ENCODE measurements at places on chromosomes 4 and X.

DNA sequence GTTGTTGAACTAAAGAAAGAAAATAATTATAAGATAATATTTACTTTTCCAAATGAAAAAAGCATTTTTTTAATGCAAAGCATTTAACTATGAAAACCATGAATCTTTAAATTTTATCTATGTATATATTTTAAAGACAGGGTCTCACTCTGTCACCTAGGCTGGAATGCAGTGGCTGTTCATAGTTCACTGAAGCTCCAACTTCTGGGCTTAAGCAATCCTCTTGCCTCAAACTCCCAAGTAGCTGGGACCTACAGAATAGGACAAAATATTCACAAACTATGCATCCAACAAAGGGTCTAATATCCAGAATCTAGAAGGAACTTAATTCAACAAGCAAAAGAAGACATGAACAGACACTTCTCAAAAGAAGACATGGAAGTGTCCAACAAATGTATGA is 55.9 kb upstream of the ALB start:
- DNase-seq = no peak

GRCh38 chr4:82528074-82528473 is 33.7 kb downstream of the TMEM150C start:
- no peak for DNase-seq

DNA sequence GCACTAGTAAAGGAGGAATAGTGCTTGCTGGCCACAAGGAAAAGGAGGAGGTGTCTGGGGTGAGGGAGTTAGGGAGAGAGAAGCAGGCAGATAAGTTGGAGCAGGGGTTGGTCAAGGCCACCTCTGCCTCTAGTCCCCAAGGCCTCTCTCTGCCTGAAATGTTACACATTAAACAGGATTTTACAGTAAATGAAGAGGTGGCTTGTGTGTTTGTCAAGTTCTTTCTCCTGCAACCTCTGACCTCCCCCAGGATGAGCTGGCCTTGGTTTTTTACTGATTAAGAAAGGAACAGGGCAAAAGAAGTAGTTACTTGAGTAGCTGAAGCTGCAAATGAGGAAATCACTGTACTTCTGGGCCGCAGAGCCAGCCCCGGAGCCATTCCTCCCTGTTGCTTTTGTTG is 2.0 kb downstream of the GJB1 start:
- DNase-seq = no peak

DNA sequence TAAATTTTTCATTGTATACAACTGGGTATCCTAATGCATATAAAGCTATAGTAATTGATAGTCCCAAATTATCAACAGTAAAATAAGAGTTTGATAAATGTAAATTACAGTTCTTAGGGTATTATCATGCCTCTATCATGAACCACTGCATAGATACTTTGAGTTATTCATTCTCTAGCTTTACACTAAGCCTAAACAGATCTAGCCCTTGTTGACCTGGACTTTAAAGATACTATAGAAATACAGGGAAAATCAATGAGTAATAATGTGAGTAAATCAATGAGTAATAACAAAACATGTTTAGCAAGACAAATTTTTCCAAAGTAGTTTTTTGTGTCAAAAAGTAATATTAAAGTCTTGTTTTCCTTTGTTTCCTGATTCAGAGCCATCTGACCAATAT is 228.4 kb downstream of the SCFD2 start:
- no peak for DNase-seq

DNA sequence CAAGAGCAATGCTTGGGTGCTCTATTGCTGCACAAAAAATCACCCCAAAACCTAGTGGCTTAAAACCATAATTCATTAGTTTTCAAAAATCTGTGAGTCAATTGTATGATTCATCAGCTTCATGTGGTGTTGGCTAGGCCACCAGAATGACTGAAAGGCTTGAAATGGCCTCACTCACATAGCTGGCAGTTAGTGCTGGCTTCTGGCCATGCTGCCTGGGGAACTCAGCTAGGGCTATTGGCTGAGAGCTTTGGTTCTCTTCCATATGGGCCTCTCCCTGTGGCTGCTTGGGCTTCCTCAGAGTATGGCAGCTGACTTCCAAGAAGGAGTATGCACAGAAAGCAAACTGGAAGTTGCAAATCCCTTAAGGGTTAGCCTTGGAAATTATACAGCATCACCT is 3.1 kb upstream of the MTMR1 start:
- DNase-seq = no peak

DNA sequence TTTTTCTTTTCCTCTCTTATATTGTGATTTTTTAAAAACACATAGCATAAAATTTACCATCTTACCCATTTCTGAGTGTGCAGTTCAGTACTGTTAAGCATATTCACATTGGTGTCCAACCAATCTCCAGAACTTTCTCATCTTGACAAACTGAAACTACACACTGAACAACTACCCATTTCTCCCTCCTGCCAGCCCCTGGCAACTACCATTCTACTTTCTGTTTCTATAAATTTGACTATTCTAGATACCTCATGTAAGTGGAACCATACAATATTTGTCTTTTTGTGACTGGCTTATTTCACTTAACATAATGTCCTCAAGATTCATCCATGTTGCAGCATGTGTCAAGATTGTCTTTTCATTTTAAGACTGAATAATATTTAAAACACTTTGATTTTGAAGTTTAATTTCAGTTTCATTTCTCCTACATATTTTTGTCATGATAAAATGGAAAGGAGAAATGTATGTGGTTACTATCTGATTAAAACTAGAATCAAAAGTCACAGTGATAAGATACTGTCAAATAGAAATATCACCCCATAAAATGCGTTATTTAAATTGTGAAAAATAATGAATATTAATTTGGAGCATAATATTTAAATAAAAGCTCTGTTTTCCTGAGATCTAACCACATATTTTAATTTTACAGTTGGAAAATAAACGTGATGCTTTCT is 122.8 kb downstream of the DIPK2B start:
- no peak for DNase-seq

DNA sequence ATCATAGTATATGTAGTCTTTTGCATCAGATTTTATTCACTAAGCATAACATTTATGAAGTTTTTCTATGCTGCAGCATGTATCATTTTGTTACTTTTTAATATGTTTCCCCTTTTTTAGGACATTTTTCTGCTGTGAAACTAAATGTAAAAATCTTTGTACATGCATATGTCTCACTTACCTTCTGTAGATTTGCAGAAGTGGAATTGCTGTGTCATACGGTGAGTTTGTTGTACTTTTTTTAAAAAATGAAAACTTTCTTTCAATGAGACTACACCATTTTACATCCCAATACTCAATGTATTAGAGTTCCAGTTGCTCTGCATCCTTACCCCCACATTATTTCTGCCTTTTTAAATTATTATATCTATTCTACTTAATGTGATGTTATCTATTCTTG is 868.9 kb downstream of the PDHA2 start:
- DNase-seq = no peak

GRCh38 chr4:125420526-125420925 is 105.8 kb downstream of the FAT4 start:
- DNase-seq = no peak

GRCh38 chr4:8352368-8353157 is 83.0 kb downstream of the HTRA3 start:
- no peak for DNase-seq

- no peak for DNase-seq
Observed at GRCh38 chrX:47499293-47499692, 16.3 kb upstream of the ZNF41 start.

GRCh38 chrX:133905305-133905704 is 80.1 kb downstream of the GPC3 start:
- DNase-seq = no peak

DNA sequence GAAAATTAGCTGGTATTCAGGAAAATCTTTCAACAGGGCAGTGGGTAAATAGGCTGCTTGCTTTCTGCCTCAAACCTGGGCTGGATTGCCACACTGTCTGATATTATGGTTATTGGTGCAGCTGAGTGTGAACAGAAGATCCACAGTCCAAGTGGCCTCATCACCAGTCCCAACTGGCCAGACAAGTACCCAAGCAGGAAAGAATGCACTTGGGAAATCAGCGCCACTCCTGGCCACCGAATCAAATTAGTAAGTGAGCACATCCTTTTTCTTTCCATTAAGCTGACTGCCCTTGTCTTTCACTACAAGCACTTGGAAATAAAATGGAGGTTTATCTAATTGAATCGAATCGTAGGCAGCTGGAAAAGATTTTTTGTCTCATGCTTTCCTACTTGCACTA is 204.7 kb downstream of the TLL1 start:
- no peak for DNase-seq

GRCh38 chrX:71638409-71638808 is 20.1 kb upstream of the CXCR3 start:
- no peak for DNase-seq

DNA sequence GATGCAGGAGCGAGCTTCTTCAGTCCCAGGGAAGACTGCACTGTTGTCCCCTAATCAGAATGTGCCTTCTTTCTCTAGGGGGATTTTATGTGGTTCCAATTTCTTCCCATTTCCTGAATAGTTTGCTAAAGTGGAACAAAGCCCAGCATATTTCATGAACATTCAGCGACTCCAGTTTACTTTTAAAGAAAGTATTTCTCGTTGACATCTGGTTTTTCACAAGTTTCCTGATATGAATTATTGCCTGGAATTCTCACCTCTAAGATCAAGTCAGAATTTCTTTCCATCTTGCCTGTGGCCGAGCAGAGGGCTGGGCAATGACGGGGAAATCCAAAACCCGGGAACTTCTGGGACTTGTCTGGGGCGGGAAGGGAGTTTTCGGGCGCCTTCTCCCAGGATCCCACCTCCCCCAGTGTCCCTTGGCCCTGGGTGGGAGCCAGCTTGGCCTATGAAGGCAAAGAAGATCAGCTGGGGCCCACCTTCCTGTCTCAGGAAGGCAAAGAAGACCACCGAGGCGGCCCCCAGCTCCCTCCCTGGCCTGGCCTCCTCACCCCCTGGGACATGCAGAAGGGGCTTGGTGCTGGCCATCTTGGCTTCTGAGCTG is 15.4 kb downstream of the SORCS2 start:
- DNase-seq = no peak

- no peak for DNase-seq
Observed at GRCh38 chr4:186840222-186840701, 116.6 kb upstream of the FAT1 start.

DNA sequence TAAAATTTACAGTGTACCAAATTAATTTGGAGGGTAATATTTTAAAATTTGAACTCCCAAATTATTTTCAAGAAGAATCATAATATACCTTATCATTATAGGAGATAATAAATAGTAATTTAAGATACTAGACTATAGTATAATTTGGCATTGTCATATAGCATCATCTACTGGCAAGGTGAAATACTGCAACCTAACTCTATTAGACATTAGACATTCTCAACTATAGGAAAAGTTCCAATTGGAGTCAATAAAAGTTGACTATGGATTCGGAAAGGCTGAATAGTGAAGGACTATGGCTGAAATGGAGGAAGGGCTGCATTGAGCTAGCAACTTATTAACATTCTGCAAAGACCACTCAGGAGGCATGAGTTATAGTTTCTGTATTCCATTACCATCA is 113.0 kb downstream of the PRDM5 start:
- no peak for DNase-seq

DNA sequence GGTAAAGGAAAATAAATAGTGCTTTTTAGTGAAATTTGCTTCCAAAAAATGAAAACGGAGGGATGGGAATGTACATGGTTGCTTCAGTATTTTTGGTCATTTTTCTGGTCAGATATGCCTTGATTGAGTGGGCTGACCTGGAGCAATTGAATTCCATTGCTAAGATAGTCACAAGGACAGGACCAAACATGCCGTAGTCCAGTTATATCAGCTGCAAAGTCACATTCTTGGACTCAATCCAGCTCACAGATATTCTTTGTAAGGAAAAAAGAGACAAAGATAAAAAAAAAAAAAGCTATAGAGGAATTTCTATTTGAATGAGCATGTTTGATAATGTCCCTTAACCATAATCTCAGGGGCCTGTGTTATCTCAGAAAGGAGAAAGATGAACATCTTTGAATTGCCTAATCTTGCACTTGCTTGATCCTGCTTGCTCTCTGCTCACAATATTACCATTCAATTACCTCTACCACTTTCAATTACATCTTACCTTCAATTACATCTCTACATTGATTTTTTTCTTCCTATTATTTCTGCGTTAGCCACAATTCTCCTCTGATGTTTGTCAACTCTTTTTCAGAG is 75.4 kb upstream of the PACRGL start:
- DNase-seq = no peak

DNA sequence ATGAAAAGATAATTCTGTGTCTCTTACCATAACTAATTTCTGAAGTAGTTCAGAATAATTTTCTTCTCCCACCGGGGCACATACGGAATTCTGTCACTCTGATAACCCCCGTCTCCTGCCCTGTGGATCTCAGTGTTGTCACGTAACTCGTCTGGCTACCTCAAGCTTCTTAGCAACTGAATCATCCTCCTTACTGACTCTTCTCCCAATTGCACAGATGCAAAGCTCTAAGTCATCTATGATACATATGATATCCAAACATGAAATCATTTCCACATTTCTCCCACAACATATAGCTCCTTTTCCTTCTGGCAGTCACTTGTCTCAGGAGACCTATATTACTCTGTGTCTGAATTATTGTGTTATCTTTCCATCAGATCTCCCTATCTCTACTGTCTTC is 1043.1 kb upstream of the TENM3 start:
- no peak for DNase-seq

GRCh38 chr4:54094451-54094850 is 5.5 kb upstream of the GSX2 start:
- no peak for DNase-seq

- DNase-seq = no peak
Observed at GRCh38 chrX:21934414-21934813, 6.1 kb upstream of the SMS start.

- DNase-seq = no peak
Observed at GRCh38 chr4:57065730-57066482, 44.3 kb downstream of the IGFBP7 start.

DNA sequence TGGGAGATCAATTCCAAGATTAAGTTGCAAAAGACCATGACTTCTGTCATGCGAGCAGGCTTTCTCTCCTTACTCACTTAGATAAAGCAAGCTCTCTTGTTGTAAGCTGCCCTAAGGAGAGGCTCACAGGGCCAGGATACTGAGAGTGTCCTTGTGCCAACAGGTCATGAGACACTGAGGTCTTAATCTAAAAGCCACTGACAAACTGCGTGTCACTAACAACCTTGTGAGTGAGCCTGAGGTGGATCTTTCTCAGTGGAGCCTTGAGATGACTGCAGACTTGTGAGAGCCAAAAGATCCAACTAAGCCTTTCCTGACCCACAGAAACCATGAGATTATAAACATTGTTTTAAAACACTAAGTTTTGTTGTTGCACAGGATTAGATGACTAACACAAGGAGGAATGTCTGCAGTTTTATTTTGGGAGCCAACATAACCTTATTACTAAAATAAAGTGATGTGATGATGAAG is 170.5 kb downstream of the SLC39A8 start:
- no peak for DNase-seq

DNA sequence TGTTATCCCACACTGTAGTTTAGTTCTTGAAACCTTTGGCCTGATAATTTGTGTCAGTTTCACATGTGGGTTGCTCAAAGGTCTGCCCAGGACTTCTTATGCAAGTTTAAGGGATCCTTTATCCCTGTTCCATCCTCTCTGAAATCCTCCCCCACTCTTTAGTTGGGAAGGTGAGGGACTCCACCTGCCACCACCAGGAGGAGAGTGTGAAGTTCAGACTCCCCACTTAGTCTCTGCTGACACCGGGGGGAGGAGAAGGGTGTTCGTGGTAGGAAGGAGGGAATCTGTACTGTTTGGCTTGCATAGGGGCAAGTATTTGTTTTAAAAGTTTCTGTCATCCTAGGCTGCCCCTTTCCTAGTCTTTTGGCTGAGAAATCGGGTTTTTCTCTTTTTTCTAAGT is 211.8 kb downstream of the PPP4R3C start:
- DNase-seq = no peak

- DNase-seq = no peak
Observed at GRCh38 chr4:139735381-139736273, 70.0 kb downstream of the MGST2 start.

GRCh38 chr4:89353514-89353913 is 45.9 kb upstream of the GPRIN3 start:
- DNase-seq = no peak

All from activated T-cell treated with anti-CD3 and anti-CD28 coated beads for 1 hour (primary cell).